Mammary epithelial cell (primary cell): ENCODE measurements at places on chromosomes 3 and 15. TPM values are rescaled to one million over a fixed set of nuclear protein-coding genes. Genes with fewer than 3 reads are reported as not detected.

PLSCR2 gene
- not detected for total RNA-seq

GRCh38 chr15:39124553-39125171 lies 456.2 kb upstream of the THBS1 start:
- DNase-seq: no peak

DNA sequence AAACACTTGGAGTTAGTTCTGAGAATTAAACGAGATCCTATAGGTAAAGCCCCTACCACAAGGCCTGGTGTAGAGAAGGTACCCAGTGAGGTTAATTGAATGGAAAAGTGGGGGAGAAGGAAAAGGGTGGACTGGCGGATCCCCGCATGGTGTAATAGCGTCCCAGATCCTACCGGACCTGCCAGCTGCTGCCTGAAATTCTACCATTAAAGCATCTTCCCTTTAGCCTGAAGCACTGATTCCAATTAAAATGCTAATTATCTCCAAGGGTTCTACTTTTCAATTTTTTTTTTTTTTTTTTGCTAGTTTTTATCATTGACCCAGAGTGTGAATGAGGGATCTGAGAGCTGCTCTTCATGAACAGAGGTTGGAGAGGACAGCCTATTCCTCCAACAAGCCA lies 237.9 kb downstream of the TLE3 start:
- no peak for DNase-seq

GRCh38 chr3:10358309-10358980 lies 37.5 kb upstream of the SEC13 start:
- no peak for DNase-seq

DNA sequence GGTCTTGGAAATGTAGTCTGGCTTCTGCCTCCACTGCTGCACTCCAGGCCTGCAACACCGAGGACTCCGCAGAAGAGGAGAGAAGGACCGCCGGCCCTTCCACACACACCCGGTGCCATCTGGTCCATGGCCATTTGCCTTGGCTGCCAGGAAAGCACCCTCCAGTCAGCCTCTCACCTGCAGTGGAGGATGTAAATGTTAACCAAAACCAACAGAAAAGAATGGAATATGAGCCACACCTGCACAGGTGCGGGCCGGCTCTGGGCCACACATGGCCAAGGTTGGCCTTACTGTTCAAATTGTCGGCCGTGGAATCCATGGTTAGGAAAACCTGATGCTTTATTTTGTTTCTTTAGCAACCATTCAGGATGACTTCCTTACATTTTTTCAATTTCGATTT lies 178.3 kb upstream of the C2CD4B start:
- DNase-seq: no peak

DNA sequence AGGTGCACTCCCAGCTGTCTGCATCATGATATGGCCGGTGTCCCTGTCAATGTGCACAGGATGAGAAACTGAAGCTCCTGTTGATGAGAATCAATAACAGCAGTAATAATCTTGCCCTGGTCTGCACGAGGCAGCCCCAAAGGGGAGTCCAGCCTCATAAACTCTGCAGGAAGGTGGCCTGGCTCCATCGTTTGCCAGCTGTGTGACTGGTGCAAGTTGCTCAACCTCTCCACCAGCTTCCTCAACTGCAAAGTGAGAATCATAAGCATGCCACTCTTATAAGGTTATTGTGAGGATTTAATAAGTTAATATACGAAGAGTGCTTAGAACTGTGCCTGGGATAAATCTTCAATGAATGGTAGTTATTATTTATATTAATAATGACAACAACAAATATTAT lies 203.4 kb upstream of the HES1 start:
- DNase-seq: no peak

GRCh38 chr3:27310688-27311087 lies 58.5 kb downstream of the NEK10 start:
- DNase-seq: no peak

GRCh38 chr3:142962520-142963233 lies 797 bp downstream of the PAQR9 start:
- no peak for DNase-seq
